ENCODE measurements at places on chromosomes 4 and X.

- no peak for DNase-seq
Observed at GRCh38 chr4:6991771-6992557, 51.2 kb upstream of the TADA2B start.

DNA sequence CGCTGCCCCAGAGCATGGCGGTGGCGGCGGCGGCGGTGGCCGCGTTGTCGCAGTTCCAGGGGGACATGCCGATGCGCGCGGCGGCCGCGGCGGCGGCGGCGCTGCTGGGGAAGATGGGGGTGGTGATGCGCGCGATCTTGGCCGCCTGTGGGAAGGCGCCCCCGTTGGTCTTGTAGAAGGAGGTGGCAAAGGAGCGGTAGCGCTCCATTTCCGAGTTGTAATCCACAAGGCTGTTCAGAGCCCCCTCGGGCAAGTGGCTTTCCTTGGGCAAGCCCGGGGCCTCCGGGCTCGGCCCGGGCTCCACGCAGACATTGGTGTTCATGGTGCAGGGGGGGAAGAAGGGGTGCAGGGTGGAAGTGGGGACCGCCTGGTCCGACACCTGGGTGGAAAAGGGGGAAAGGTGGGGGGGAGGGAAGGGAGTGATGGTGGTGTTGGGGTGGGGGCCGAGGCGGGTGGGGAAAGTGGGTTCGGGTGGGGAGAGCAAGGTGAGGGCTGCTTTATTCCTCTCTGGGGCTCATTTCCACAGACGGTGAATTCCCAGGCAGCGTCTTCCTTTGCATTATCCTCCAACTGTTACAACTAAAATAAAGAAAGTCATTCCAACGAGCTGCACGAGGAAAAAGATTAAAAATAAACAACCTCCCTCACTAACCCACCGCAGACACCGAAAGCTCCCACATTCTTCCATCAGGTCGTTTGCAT is 3.1 kb downstream of the CXXC4 start:
- no peak for DNase-seq

- no peak for DNase-seq
Observed at GRCh38 chrX:1427756-1428155, 25.0 kb downstream of the ASMTL start.

GRCh38 chrX:153520287-153520917 is 3.0 kb downstream of the ATP2B3 start:
- no peak for DNase-seq

DNA sequence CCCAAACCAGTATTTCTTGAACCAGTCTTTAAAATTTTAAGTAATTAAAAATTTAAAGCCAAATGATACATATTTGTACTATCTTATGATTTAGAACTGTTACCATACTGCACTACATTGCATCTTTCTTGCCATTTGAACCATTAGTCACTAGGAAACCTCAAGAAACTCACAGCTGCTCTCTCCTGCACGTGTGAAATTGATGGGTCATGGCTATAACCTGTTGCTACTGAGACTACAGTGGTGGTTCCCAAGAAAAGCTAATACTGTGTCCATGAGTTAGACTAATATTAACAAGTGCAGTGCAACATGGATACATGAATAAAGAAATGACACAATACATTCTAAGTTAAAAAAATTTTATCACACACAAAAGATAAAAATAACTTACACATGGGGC is 88.4 kb downstream of the PDE5A start:
- no peak for DNase-seq

GRCh38 chr4:173537613-173538147 is 7.7 kb upstream of the HAND2 start:
- DNase-seq = no peak

Measured in stimulated activated CD4-positive, alpha-beta T cell treated with anti-CD3 and anti-CD28 coated beads, Interleukin-2, amount 100 ng/mL, for 4 hours (primary cell).